Heart right ventricle (tissue), 16 donors: ENCODE measurements at places on chromosomes 3 and 15. TPM values are rescaled to one million over a fixed set of nuclear protein-coding genes. Genes with fewer than 3 reads are reported as not detected.

The PLA2G4E gene
- not detected for total RNA-seq

The HGD gene
- total RNA-seq, result not detected

The GOLGA6B gene
- total RNA-seq, result not detected

The FEZF2 gene
- not detected for total RNA-seq

The PRSS50 gene
- total RNA-seq, result not detected

- DNase-seq, result peak; percentile 3
- peaks cover 4% of the 10 kb centered on the region for H3K4me1 ChIP-seq
- no peaks in the 10 kb centered on the region for H3K27me3 ChIP-seq
- H3K27ac ChIP-seq, result no peak overlapping the region
- H3K4me3 ChIP-seq, result no peak overlapping the region
- H3K36me3 ChIP-seq, result peaks cover 10% of the 10 kb centered on the region
These were observed 10.9 kb downstream of the PLCD1 start for GRCh38 chr3:38018296-38019266.

DNA sequence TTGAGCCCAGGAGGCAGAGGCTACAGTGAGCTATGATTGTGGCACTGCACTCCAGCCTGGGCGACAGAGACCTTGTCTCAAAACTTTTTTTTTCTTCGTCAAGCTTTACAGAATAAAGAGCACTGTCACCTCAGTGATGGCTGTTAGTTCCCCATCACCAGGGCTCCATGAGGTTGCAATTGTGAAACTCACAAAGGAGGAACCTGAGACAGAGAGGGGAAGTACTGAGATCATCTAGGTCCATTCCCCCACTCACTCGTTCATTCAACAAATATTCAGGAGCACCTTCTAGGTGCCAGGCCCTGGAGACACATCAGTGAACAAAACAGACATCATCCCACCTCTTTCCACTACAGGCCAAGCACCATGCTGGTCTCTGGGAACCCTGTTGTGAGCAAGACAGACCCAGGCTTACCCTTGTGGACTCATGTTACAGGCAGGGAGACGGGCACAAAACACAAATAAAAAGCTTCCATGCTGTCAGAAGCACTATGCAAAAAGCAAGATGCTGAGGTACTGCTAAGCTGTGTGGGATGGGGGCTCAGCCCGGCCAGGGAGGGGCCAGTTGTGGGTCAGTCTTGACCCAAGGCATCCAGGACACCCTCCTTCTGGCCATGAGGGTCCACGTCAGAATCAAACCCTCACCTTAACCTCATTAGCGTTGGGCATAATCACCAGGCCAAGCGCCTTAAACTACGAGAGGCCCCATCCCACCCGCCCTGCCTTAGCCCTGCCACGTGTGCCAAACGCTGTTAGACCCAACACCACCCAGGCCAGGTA lies 2.1 kb upstream of the RHO start:
- no peak overlapping the region for H3K27ac ChIP-seq
- H3K27me3 ChIP-seq, result no peaks in the 10 kb centered on the region
- no peaks in the 10 kb centered on the region for H3K36me3 ChIP-seq
- H3K4me3 ChIP-seq, result no peak overlapping the region

GRCh38 chr15:57872281-57873030 lies 165.9 kb downstream of the POLR2M start:
- H3K27me3 ChIP-seq, result peaks cover 29% of the 10 kb centered on the region
- no peak overlapping the region for H3K27ac ChIP-seq
- no peak overlapping the region for H3K4me3 ChIP-seq

GRCh38 chr3:167854063-167854462 lies 118.5 kb downstream of the SERPINI1 start:
- H3K4me3 ChIP-seq, result no peak overlapping the region
- no peak for DNase-seq
- peaks cover 20% of the 10 kb centered on the region for H3K4me1 ChIP-seq
- H3K27me3 ChIP-seq, result no peaks in the 10 kb centered on the region
